ENCODE measurements at places on chromosomes 13 and 19.

- DNase-seq: no peak
These were observed 1100.7 kb upstream of the MIR17HG start for GRCh38 chr13:90246687-90247345.

DNA sequence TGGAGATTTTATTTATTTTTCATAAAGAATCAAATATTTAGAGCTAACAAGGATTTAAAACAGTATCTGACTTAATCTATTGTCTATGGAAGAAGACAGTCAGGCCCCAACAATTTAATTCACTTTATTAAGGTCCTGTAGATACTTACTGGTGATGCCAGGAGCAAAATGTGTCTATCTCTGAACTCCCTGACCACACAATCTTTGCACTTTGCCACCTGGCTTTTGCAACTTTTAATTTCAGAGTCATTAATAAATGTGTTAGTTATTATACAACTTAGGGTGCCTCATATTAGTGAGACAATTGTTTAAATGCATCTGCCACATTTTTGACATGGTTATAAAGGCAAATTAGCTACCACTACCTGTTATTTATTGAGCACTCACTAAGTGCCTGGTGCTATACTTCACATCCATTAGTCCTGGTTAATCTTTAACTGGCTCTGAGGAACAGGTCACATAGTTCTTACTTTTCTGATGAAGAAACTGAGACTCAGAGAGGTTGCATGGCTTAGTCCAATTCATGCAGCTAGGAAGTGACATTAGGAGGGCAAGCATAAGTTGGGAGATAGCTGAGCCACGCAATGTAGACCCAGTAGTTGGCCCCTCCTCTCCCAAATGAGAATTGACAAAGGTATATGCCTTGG lies 297.9 kb downstream of the DCT start:
- DNase-seq: no peak

GRCh38 chr19:17020823-17021222 lies 5.8 kb downstream of the CPAMD8 start:
- no peak for DNase-seq

DNA sequence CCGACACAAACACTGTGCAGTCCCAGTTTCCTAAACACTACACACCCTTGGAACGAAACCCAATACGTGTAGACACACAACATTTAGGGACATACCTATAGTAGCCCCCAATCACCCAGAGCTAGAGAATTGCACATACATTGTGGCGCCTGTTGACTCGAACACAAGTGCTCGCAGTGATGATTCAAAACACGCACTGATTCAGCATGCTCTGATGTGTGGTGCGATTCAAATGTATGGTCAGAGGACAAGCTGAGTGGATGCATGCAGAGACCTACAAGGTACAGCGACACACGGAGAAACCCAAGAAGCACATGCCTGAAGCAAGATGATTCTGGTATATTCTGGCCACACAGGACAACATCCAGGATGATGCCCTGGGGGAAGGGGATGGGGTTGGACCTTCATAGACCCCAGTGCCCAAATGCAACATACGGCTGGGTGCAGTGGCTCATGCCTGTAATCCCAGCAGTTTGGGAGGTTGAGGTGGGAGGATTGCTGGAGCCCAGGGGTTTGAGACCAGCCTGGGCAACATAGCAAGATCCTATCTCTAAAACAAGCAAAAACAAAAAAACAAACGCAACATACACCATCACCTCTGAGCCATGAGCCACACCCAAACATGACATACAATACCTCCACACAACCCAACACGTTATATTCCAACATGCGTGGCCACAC lies 997 bp upstream of the KCNN4 start:
- no peak for DNase-seq

DNA sequence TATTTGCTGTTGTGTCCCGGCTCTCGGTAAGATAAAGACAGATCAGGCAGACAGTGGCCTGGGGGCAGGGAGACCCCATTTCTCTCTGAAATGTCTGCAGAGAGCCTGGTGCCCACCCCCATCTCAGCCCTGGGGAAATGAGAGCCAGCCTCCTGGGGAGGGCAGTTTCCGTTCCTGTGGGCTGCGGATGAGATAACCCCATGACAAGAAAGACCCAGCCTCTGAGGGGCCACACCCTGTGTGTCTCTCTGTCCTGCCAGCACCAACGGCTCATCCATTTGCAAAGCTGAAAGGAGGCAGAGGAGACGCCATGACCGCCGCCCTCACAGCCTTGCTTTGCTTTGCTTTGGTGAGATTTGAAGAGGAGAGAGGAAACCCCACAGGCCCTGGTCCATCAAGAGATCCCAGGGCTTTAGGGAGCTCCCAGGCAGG lies 28.1 kb upstream of the KIR3DL3 start:
- no peak for DNase-seq

DNA sequence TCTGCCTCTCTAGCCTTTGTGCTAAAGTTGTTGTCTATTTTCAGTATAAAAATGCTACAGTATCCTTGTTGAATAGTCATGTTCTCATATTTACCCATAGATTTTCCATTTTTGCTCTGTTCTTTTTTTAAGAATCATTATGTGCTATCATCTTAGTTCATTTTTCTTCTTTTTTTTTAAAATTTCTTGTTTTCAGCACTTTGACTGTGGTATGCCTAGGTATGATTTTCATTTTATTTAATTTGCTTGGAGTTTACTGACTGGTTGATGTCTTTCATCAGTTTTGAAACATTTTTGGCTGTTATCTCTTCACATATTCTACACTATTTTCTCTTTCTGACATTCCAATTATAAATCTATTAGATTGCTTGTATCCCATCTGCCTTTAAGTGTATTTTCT lies 192.9 kb downstream of the PDS5B start:
- DNase-seq: no peak

DNA sequence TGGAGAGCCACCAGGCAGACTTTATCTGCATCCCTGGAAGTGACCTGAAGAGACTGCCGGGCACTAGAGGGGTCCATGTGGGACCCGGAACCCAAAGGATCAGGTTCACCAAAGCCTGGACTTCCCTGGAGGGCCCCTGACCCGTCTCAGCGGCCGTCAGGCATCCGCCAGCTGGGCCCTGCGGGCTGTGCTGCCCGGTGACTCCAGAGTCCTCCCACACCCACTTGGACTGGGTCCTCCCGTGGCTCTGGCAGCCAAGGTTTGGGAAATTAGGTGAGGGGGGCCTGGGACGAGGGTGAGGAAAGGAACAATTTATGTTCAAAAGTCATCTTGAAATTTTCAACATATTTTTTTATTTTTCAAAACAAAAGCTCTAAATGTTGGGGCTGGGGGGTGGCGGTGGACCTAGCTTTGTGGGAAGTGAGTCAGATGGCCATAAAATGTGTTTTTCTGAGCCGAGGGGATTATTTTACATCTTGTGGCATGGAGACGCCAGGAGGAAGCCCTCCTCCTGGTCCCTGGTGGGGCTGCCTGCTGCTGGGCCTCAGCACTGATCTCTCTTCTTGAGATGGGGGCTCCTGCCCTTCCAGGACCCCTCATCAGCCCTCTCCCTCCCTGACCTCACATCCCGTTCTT lies 20.2 kb downstream of the CEBPA start:
- no peak for DNase-seq

- DNase-seq: no peak
These were observed 479.1 kb downstream of the SUCLA2 start for GRCh38 chr13:47521890-47522487.

GRCh38 chr13:103839460-103839859 lies 773.2 kb upstream of the SLC10A2 start:
- DNase-seq: no peak

DNA sequence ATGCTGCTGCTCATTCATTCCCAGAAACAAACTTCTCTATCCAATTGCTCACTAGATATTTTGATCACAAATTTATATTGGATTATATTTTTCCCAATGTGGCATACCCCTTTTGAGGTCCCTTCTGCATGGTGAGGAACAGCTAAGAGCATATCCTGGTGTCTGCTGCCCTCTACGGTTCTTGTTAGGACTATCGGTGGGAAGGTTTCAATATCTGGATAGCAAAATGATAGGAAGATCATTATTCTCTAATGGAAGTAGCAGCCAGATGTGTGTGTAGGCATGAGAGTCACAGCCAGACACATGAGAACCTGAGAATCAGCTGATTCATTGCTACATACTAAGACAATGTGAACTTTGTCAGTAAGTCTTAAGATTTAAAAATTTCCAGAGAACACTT lies 1422.4 kb upstream of the MIR17HG start:
- DNase-seq: peak; percentile 45

DNA sequence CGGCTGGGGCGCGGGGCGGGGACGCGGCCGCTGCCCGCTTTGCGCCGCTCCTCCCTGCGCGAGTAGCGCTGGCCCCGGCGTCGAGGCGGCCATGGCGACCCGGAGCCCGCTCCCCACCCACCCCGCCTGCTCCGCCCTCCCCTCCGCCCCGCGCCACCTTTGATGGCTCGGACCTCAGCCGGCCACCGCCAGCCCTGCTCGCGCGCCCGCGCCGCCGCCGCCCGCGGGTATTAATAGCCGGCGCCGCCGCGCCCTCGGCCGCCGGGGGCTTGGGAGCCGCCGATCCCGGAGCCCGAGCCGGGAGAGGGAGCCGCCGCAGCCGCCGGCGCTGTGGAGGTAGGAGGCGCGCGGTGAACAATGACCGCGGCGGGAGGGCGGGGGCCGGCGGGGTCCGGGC lies 261 bp downstream of the FARP1 start:
- DNase-seq: no peak
